ENCODE measurements at places on chromosomes 1 and 21.

DNA sequence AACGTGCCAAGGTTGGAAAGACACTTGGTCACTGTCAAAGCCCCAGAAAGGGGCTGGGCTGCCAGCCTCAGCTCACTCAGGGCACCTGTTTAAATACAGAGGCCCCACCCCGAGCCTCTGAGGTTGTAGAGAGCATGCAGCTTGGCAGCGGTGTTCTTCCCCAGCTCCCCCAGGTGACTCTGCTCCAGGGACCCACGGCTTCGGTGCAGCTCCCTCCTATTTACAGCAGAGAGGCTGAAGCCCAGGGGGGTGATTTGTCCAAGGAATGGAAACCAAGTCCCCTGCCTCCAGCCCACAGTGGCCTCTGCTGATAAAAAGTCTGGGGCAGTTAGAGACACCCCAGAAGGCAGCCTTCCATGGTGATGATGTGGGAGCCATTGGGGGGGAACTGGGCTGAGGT is 9.1 kb upstream of the C1QA start:
- DNase-seq: no peak

DNA sequence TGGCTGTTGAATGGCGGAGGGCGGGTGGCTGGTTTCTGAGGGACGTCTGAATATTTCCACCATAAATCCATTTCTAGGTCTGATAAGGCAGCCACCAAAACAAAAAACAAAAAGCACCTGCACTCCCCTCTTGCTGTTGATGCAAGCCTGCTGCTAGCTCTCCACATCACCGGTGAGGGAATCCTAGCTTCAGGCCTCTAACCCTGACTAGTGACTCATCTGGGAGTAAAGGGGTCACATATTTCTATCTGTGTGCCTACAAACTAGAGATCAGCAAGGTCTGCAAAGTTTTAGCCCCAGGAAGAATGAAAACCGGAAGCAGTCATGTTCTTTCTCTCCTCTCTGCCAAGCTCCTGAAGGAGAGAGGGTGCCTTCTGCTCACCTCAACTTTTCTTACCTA is 10.3 kb upstream of the ERMAP start:
- no peak for DNase-seq

DNA sequence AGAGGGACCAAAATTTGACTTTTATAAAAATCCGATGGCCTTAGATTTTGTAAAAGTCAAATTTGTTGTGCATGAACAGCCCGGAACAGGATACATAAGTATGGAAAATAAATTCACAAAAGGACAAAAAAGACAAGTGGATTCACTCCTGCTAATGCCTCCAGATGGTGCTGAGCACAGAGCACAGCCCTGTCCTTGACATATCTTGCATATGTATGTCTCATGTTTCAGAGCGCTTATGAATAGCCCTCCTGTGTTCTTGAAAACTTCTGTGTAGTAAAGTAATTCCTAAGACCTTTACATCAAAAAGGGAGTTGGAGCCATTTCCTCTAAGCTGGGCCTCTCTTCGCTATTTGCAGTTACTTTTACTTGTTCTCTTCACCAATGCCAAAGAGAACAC is 110.7 kb upstream of the RAB3GAP2 start:
- no peak for DNase-seq

GRCh38 chr1:41363591-41364320 is 2.5 kb downstream of the FOXO6 start:
- no peak for DNase-seq

- DNase-seq: no peak
These were observed 14.9 kb downstream of the SLC45A1 start for GRCh38 chr1:8332806-8333205.

GRCh38 chr1:100747771-100748170 is 28.2 kb downstream of the VCAM1 start:
- DNase-seq: no peak

Measured in Jurkat, Clone E6-1 (cell line).